RWPE2 (cell line): ENCODE measurements at places on chromosomes 4 and X.
A peak's percentile ranks its signal among the peaks of the same experiment; 100 is the strongest.

DNA sequence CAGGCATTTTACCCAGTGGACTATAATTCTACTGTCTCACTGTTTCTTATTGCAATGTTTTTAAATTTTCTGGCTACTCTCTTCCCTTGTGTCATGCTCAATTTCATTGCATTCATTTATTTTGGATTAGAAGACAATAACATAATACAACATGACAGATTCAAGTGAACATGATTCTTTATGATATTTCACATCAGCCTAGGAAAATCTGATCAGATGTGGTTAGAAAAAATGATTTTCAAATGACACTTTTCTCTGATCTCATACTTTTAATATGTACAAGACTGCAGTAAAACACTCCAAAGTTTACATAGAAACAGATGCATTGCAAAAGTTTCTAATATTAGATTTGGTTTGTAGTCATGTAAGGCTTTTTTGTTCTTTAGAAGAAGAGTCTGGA lies 586.0 kb downstream of the ACTRT1 start:
- no peak for DNase-seq

DNA sequence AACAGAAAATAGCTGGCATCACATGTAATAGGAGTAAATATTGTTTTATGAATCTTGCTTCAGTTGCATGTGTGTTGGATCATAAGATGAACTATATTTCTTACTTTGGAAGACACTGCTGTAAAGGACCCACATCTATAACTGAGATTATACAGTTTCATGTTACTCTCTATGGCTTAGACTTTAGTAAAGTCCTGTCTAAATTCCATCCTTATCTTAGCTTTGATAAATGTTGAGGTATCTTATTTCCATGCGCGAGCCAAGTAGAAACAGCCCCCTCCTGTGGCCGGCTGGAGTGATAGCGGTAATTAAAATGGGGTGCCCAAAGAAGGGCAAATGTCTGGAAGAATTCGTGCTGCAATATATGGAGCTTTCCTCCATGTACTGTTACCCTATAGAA lies 43.0 kb downstream of the CCDC158 start:
- no peak for DNase-seq

DNA sequence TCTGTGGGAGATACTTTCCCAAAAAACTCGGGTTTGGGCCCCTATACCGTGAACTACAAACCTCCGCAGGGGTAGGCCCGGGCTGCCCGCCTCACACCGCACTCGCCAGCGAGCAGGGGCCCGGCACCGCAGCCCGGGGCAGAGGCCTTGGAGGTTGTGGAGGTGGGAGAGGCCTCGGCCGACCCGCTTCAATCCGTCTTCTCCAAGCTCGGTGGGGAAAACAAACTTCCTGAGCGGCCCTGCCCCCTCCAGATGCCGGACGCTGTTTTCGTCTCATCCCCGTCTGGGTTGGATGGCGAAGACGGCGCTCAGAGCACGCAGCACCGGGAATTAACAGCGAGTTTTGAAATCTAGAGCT lies 442 bp upstream of the MCUB start:
- DNase-seq, result no peak

DNA sequence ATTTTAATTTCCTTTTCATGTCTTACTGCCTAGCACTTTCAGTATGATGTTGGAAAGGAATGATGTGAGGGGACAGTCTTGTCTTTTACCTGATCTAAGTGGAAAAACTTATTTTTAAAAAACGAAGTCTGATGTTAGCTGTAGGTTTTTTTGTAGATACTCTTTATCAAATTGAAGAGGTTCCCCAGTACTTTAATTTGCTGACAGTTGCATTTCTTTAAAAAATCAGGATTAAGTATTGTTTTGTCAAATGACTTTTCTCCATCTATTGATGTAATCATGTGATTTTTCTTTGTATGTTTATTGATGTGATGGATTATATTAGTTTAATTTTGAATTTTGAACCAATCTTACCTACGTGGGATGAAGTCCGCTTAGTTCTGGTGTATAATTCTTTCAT lies 568.4 kb upstream of the AGA start:
- DNase-seq, result no peak

DNA sequence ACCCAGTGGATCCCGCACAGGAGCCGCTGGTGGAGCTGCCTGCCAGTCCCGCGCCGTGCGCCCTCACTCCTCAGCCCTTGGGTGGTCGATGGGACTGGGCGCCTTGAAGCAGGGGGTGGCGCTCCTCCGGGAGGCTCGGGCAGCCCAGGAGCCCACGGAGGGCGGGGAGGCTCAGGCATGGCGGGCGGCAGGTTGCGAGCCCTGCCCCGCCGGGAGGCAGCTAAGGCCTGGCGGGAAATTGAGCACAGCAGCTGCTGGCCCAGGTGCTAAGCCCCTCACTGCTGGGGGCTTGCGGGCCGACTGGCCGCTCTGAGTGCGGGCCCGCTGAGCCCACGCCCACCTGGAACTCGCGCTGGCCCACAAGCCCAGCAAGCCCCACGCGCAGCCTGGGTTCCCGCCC lies 127.1 kb upstream of the TMEM164 start:
- no peak for DNase-seq

GRCh38 chr4:6143603-6144181 lies 56.7 kb downstream of the JAKMIP1 start:
- DNase-seq, result peak; percentile 15

DNA sequence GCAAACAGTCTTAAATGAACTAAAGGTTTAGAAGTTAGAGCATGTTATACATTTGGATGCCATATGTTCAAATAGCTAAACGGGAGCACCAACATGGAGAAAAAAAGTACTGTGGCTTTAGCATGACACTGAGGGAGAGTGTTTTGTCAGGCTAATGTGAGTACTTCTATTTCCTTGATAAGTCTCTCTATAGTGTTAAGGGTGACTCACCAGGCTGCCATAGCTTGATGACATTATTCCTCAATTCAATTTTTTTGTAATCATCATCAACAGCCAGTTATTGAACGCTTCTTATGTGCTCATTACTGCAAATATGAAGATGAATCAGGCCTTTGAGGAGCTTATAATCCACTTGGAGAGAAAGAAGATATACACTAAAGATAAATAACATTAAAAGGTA lies 211.4 kb upstream of the GPR101 start:
- no peak for DNase-seq

- no peak for DNase-seq
Observed at GRCh38 chrX:129818123-129818522, 25.6 kb downstream of the ZDHHC9 start.

DNA sequence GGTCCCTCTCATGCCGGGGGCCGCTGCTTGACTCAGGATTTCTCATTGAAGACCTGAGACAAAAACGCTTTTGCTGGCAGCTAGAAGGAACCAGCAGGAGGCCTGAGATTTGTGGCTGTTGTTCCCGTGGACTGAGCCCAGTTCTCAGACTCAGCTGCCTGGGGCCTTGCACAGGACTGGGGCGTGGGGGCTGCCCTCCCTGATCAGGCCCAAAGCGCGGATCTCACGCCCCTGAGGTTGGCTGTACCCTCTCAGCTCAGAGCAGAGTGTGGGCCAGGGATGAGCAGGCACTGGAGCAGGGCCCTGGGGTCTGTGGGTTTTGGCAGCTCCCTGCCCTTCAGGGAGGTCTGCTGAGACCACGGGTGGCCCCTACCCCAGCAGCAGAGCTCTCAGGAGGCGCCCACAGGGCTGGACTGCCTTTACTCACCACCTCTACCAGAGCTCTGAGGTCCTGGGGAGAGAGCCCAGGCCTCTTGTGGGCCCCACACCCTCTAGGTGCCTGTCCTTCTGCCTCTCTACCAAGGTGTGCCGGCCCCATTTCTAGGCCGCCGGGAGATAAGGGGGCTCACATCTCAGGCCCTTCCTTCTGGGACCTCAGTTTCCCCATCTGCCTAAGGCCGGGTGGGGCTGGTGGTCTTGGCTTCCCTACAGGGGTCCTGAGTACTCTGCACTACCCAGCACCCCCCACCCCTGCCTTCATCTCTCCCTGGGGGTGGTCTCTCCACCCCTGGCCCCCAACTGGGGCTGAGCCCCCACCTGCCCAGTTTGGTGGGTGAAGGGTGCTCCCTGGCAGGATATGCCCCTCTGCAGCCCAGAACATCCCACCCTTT lies 5.6 kb downstream of the MSANTD1 start:
- DNase-seq, result peak; percentile 46

DNA sequence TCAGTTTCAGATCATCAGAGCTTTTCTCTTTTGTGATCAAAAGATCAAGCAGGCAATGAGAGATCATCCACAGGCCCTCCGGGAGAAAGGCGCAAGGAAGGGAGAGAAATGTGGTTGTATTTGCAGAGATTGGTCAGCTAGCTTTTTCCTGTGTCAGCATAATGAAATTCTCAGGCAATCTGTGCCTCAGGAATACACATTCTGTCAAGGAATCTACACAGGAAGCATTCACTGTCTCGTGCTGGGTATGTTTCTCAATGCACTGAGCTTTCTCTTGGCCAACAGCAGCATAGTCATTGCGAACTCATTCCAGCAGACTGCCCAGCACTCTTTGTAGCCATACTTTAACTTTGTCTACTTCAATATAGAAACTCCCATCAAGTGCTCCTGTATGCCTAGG lies 413.7 kb downstream of the PPP3CA start:
- no peak for DNase-seq

- no peak for DNase-seq
Observed at GRCh38 chr4:39383690-39384089, 17.5 kb upstream of the RFC1 start.

DNA sequence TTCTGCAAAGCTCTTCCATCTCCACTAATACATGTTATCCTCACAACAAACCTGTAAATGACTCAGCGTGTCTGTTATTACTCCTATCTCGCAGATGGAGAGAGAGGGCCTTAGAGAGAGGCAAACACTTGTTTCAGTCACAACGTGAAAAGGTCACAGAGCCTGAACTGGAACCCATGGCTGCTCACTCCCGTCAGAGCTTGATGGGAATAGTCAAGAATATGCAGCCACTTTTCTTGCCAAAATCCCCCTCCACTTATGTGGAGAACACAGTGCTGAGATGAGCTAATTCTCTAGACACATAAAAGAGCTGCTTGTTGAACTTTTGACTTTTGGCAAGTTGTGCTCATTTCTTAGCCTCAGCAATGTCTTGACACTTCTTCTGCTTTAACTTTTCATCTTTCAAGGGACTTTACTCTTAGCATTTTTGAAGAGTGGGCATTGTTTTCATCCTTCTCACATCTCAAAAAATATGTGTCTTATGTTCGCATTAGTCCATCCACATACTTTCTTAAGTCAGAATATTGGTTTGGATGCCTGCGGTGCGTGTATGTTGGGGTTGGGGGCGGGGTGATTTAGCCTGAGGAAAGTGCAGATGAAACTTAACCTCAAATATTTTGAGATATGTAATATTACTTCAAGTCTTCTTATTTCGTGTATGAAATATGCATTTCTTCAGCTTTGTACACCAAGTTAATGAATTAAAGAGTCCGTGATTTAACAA lies 69.2 kb downstream of the SYNPO2 start:
- no peak for DNase-seq

DNA sequence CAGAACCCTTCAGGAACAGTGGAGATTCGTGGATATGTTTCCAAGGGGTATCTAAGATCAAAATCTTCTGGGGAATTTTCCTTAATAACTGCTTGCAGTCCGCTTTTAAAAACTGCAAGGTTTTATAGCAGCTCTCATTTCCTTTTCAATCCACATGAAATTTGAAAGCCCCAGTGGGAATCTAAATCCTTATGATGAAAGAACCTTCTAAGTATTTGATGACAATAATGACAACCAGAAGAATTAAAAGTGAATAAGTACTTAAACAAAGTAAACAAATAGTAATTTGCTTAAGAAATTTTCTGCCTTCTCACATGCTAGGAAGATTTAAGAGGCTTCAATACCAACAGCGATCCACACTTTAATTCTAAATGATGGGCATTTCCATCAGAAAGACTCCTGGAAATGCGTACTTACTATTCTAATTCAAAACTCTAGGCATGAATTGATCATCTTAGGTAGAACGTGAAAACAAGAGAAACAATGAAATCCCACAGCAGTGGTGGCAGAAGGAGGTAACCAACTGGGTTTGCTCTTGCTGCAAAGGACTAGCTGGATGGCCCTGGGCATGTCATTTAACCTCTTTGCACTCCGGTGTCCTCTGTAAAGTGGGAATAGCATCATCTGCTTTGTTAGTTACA lies 37.6 kb upstream of the S100G start:
- no peak for DNase-seq

DNA sequence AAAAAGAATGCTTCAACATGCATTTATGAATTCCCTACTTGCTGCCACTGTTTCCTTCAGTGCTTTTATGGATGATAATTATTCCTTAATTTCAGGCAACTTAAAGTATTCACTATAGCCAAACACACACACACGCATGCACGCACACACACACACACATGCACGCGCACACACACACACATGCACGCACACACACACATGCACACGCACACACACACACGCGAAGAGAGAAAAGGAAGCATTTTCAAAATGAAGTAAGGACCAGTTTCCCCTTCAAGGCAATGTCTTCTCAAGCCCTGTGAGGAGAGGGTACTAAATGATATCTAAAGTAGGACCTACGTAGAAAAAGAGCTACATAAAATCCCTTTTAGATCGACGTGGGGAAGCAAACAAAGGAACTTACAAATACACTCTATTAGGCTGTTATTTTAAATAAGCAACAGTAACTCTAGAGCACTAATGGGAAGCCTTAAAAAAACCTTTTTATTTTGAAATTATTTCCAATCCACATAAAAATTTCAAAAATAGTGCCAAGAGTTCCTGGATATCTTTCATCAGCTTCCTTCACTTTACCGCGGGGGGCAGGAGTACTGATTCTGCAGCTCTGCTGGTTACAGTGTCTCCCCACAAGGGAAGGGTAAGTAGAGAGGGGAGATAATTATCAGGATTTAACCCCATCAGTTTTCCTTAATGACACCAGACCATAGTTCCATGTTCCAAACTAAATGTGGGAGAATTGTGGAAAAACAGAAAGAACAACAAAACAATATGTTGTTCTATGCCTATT lies 13.7 kb downstream of the IRF2 start:
- no peak for DNase-seq

DNA sequence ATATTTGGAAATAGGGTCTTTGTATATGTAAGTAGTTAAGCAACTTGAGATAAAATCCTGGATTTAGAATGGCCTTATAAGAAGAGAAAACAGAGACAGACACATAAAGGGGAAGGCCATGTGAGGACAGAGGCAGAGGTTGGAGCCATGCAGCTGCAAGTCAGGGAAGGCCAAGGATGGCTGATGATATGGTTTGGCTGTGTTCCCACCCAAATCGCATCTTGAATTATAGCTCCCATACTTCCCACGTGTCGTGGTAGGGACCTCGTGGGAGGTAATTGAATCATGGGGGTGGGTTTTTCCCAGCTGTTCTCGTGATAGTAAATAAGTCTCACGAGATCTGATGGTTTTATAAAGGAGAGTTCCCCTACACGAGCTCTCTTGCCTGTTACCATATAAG lies 76.3 kb downstream of the STK32B start:
- DNase-seq, result no peak

DNA sequence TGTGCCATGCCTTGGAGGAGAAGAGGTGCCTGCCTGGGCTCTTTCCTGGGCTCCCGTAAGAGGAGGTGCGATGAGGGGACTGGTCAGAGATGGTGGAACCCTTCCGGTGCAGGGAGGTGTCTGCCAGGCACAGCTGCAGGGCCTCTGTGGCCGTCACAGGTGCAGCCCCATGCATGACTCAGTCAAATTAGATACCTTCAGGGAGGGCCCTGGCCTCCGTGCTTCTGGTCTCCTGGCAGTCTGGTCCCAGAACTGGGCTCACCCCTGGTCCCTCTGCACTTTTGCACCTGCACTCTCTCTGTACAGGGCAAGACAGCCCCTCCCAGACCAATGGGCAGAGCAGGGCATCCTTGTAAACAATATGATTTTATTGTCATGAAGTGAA lies 49.9 kb upstream of the LRPAP1 start:
- no peak for DNase-seq
